ENCODE measurements at places on chromosomes 1 and 21.
A peak's percentile ranks its signal among the peaks of the same experiment; 100 is the strongest.

DNA sequence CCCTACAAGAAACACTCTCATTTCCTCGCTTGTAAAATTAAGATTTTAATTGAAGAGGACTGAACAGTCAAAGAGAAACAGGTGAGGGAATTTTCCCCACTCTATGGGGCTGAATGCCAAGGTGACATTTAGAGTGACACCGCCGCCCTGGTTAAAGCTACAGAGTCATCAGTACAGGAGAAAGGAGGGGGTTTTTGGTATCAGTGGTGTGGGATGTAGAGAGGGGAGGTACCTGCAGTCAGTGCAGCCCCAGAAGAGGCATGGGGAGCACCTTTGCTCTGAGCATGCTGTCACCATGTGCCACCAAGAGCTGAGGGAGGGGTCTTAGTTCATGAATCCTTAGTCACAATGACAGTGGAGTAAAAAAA, 2.8 kb downstream of the DIRAS3 start:
- peaks cover 11% of the 10 kb centered on the region for H3K27me3 ChIP-seq
- no peaks in the 10 kb centered on the region for H3K4me1 ChIP-seq
- no peaks in the 10 kb centered on the region for H3K36me3 ChIP-seq
- no peak overlapping the region for H3K27ac ChIP-seq
- H3K4me3 ChIP-seq, result no peak overlapping the region

DNA sequence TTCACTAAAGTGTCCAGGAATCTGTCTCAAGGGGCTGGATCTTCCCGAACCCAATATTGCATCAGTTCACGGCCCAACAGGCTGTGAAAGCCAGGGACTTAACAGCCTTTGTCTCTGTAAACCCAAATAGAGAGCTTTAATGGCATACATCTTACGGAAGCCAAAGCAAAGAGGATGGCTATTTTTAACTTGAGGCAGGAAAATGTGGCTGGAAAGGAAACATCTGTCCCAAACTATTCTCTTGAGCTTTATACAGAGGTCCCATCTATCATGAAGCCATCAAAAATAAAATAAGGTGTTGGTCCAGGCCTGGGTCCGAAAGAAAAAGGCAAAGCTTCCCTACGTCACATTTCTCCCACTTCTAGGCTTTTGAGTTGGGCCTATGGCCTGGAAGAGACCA, 7.7 kb upstream of the CD34 start:
- no peaks in the 10 kb centered on the region for H3K36me3 ChIP-seq
- H3K4me1 ChIP-seq, result peaks cover 7% of the 10 kb centered on the region
- DNase-seq, result no peak

- DNase-seq, result no peak
- no peaks in the 10 kb centered on the region for H3K27me3 ChIP-seq
- no peaks in the 10 kb centered on the region for H3K36me3 ChIP-seq
- peaks cover 36% of the 10 kb centered on the region for H3K4me1 ChIP-seq
Observed at GRCh38 chr21:24424776-24425175, 1182.5 kb downstream of the MRPL39 start.

DNA sequence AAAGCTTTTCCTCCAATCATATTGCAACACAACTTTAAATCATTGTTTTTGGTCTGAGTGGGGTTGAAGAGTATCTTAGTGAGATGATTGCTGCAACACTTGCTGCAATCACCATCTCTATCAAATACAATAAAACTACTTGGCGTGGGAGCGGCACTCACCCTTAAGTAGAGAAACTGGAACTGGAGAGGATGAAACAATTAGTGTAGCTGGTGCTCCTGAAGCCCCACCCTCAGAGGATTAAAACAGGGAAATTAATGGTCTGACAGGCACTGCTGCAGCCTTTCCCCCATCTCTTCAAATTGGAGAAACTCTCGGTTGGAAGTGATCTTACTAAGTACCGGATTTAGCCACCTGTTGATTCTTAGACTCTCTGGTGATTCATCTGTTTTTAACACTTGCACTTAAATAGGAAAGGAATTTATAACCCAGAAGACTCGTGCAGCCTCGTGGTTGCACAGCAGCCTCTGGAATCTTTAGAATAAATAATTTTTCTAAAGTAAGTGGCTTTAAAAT, 80.5 kb upstream of the KIF26B start:
- H3K4me1 ChIP-seq, result no peaks in the 10 kb centered on the region
- no peak for DNase-seq
- no peak overlapping the region for H3K4me3 ChIP-seq
- H3K36me3 ChIP-seq, result no peaks in the 10 kb centered on the region

GRCh38 chr1:204479387-204480136, 15.0 kb downstream of the PIK3C2B start:
- no peak for DNase-seq
- H3K36me3 ChIP-seq, result peaks cover 38% of the 10 kb centered on the region
- H3K27me3 ChIP-seq, result no peaks in the 10 kb centered on the region
- H3K4me1 ChIP-seq, result peaks cover 98% of the 10 kb centered on the region
- peak overlapping the region; percentile 29 for H3K4me3 ChIP-seq
- peak overlapping the region; percentile 98 for H3K27ac ChIP-seq

DNA sequence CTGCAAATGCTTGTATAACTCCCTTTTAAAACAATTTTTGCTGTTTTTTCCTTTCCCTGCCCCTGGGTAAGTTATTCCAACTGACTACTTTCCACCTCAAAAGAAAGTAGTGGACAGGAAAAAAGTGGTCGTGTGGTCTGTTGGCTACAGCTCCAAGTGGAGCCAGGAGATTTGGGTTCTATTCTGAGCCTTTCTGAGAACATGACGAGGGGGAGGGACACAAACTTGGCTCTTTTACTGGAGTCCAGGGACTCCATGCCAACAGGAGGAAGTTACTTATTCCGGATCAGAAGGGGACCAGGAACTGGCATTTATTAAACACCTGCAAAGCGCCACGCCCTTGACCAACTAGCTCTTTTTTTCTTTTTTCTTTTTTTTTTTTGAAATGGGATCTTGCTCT, 79.0 kb upstream of the CAPZB start:
- H3K36me3 ChIP-seq, result no peaks in the 10 kb centered on the region
- no peak overlapping the region for H3K27ac ChIP-seq
- DNase-seq, result no peak
- no peaks in the 10 kb centered on the region for H3K27me3 ChIP-seq

DNA sequence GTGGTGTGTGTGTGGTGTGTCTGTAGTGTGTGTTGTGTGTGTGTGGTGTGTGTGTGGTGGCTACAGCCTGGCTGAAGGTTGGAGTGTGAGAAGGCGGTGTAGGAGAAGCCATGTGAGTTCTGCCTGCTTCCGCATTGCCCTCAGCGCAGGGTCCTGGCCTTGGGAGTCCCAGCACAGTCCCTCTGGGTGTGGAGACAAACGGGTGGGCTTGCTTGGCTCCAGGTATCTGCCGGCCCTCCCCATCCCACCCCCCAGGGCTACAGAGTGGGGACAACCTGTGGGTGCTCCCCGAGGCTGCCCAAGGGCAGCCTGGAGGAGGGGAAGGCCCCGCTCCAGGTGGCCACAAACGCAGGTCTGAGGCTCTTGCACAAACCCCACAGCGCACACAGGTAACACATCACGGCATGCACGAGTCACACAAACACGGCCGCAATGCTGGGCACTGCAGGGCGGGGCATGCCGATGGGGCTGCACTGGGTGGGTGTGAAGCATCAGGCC, 31.7 kb upstream of the ADARB1 start:
- H3K27me3 ChIP-seq, result peaks cover 16% of the 10 kb centered on the region
- no peak overlapping the region for H3K4me3 ChIP-seq
- no peaks in the 10 kb centered on the region for H3K36me3 ChIP-seq
- H3K4me1 ChIP-seq, result peaks cover 12% of the 10 kb centered on the region

- H3K4me3 ChIP-seq, result no peak overlapping the region
- peaks cover 5% of the 10 kb centered on the region for H3K4me1 ChIP-seq
- H3K36me3 ChIP-seq, result peaks cover 2% of the 10 kb centered on the region
- H3K27me3 ChIP-seq, result no peaks in the 10 kb centered on the region
- no peak overlapping the region for H3K27ac ChIP-seq
Observed at GRCh38 chr21:44006656-44007055, 5.5 kb upstream of the TRAPPC10 start.

GRCh38 chr1:162381383-162381782, at the start of gene C1orf226:
Gene C1orf226 (plus strand): TSS chr1:162381728. CDS start chr1:162381902, 174 bp downstream.
- H3K4me3 ChIP-seq, result no peak within 1 kb of the TSS
- no peaks in the 10 kb centered on the region for H3K36me3 ChIP-seq
- no peak for DNase-seq
- H3K4me1 ChIP-seq, result no peaks in the 10 kb centered on the region

DNA sequence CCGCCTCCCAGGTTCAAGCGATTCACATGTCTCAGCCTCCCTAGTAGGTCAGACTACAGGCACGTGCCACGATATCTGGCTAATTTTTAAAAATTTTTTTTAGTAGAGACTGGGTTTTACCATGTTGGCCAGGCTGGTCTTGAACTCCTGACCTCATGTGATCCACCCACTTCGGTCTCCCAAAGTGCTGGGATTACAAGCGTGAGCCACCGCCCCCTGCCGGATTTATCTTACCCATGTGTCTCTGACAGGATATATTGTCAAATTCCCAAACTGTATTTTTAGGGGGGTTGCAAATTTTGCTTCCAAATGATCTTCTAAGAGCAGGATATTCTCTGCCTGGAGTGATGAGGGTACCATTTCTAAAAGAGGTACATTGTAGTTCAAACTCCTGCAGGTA, 74.3 kb downstream of the KIF26B start:
- H3K4me3 ChIP-seq, result no peak overlapping the region
- H3K4me1 ChIP-seq, result no peaks in the 10 kb centered on the region
- no peaks in the 10 kb centered on the region for H3K27me3 ChIP-seq
- DNase-seq, result no peak
- H3K36me3 ChIP-seq, result no peaks in the 10 kb centered on the region
